ENCODE measurements at places on chromosomes 16 and 17. TPM values are rescaled to one million over a fixed set of nuclear protein-coding genes. Genes with fewer than 3 reads are reported as not detected.

CNTNAP4 gene
- total RNA-seq, result 0.49 TPM

CSH1 gene
- total RNA-seq, result not detected

NPIPB6 gene
- 26.7 TPM for total RNA-seq

GDPD1 gene
- 0.49 TPM for total RNA-seq

GPR179 gene
- total RNA-seq, result under 0.01 TPM

SGSH gene
- total RNA-seq, result 17.6 TPM

ABCC11 gene
- 0.09 TPM for total RNA-seq

TMEM238L gene
- not detected for total RNA-seq

SP2 gene
- 3.7 TPM for total RNA-seq

C17orf78 gene
- not detected for total RNA-seq

PTX4 gene
- total RNA-seq, result not detected

MYLK3 gene
- total RNA-seq, result not detected

FUS gene
- total RNA-seq, result 65.3 TPM

WNT3 gene
- total RNA-seq, result 0.65 TPM

GLOD4 gene
- total RNA-seq, result 75.6 TPM

MYL4 gene
- total RNA-seq, result not detected

GPRC5C gene
- 24.4 TPM for total RNA-seq

CENPX gene
- 41.8 TPM for total RNA-seq

VAT1L gene
- total RNA-seq, result 4.6 TPM

OSGIN1 gene
- total RNA-seq, result 6.6 TPM

RAPGEFL1 gene
- 3.8 TPM for total RNA-seq

CCDC40 gene
- 5.2 TPM for total RNA-seq

NUFIP2 gene
- total RNA-seq, result 53.3 TPM

Data from fibroblast of the aortic adventitia (primary cell).